ENCODE measurements at places on chromosomes 7 and 10. TPM values are rescaled to one million over a fixed set of nuclear protein-coding genes. Genes with fewer than 3 reads are reported as not detected.

- DNase-seq = no peak
Observed at GRCh38 chr10:97974526-97975525, 55.6 kb downstream of the CRTAC1 start.

GRCh38 chr10:91711885-91712680, 79.2 kb upstream of the PPP1R3C start:
- no peak for DNase-seq

- DNase-seq = no peak
Observed at GRCh38 chr7:54831644-54832095, 72.7 kb upstream of the SEC61G start.

GRCh38 chr7:121605317-121605680, 209.2 kb upstream of the FAM3C start:
- no peak for DNase-seq

DNA sequence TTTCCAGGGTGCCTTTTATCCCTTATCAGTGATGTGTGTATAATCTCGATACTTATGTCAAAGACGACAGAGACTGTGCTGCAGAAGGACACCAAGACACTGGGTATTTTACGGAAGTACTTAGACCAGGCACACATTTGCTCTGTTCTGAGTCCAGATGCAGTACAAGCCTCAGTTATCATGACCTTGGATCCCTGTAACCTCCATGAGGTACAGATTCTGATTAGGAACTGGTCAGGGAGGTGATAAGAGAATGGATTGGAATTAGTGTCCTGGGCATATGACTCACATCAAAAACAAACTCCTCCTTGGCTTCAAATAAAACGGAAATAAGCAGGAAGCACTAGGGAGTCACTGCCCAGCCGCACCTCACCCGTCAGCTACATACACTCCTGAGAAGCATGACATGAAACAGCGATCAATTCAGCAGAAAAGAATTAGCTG, 146.5 kb downstream of the SFMBT2 start:
- no peak for DNase-seq

GRCh38 chr7:131124867-131125266, 202.8 kb upstream of the MKLN1 start:
- DNase-seq = no peak

The SP4 gene
- 5.6 TPM for total RNA-seq

The ZNF777 gene
- total RNA-seq = 6.9 TPM

Measured in heart right ventricle (tissue), 16 donors.